ENCODE measurements at places on chromosomes 12 and 14.

DNA sequence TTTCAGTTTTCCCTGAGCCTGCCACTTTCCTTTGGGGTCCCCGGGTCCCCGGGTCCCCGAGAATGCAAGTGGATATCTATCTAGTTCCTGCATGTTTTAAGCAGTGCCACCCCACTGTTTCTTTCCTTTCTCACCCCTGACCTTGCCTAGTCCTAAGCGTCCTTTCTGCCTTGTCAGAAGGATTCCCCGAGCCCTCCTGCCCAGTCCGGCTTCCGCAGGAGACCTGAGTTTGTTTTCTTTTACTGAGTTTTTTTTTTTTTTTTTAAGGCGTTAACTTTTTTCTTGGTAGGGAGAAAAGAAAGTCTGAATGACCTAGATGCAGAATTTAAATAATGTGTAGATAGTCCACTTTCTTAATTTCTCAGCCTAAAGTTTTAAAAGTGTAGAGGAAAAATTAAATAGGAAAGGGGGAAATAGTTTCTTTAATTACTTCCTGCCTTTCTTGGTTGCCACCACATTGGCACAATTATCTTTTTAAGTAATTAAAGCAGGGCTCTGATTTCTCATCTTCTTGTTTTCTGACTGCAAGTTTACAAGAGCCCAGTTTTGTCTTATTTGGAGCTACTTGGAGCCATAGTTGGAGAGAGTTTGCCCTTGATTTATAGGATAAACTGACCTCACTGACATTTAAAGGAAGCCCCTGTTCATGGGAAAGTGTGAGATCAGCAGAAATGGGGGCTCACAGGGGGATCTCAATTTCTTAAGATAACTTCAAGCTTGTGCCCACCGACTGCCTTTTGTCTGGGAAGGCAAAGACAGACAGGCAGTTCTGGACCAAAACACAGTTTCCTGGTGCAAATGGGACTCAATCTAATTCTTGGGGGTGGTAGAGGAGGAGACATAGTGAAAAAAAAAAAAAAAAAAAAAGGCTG, 2.9 kb downstream of the PAX9 start:
- no peak for DNase-seq

- no peak for DNase-seq
Measured at GRCh38 chr14:81637639-81638038, 104.0 kb upstream of the SEL1L start.

DNA sequence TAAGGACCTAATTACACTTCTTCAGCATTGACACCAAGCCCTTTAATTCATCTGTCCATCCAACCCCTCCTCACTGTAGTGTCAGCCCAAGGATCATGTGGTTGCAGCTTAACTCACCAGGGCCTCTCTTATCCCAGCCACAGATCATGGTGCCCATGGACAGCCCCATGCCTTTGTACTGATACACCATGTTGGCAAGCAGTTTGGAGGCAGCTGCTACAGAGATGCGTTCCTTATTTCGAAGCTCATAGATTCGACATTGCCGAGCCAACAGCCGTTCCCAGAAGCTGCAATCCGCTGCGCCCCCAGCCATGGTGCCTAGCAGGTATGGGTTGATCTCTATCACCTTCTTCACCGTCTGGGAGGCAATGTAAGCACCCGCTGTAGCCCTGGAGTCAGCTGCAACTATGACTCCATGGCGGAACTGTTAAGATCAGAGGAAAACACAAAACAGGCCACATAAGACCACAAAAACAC, 1.4 kb downstream of the PSMB5 start:
- DNase-seq, result no peak

- no peak for DNase-seq
Measured at GRCh38 chr12:27785882-27786570, 6.0 kb upstream of the MANSC4 start.

DNA sequence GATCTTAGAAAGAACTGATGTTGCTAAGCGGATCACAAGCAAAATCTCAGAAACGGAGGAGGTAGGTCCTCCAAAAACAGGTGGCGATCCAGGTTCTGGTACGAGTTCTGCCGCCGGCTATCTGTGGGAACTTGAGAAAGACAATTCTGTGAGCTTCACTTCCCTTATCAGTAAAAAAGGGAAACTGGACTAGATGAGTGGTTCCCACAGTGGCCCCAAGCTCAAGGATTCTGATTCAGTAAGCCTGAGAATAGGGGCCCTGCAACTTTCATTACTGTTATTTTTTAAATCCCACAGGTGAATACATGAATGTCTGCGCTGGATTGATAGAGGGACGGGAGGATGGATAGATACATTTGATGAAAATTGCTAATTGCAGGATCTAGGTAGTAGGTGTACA, 160.2 kb downstream of the PPM1H start:
- no peak for DNase-seq

DNA sequence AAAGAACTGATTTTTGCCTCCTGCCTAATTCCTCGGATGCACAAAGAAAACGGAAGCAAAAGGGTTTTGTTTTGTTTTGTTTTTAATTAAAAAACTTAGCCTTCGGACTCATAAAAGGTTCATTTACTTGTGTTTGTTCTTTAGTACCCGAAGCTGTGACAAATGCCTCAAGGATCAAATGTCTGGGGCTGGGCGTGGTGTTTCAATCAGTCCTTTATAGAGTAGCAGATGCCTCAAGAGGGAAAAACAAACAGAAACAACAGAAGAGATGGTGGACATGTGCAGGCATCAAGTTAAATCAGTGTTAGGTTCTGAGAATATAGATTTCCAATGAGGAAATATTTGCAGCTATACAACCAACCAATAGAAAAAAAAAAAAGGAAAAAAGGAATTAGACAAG, 1.6 kb upstream of the WIF1 start:
- DNase-seq, result no peak

GRCh38 chr12:40616383-40616915, 75.8 kb upstream of the CNTN1 start:
- DNase-seq, result no peak

GRCh38 chr12:87796961-87797516, 232.2 kb downstream of the C12orf50 start:
- no peak for DNase-seq

GRCh38 chr14:96143906-96144305, 60.7 kb upstream of the BDKRB2 start:
- no peak for DNase-seq

- DNase-seq, result no peak
Measured at GRCh38 chr14:96588410-96589257, 86.5 kb downstream of the PAPOLA start.

DNA sequence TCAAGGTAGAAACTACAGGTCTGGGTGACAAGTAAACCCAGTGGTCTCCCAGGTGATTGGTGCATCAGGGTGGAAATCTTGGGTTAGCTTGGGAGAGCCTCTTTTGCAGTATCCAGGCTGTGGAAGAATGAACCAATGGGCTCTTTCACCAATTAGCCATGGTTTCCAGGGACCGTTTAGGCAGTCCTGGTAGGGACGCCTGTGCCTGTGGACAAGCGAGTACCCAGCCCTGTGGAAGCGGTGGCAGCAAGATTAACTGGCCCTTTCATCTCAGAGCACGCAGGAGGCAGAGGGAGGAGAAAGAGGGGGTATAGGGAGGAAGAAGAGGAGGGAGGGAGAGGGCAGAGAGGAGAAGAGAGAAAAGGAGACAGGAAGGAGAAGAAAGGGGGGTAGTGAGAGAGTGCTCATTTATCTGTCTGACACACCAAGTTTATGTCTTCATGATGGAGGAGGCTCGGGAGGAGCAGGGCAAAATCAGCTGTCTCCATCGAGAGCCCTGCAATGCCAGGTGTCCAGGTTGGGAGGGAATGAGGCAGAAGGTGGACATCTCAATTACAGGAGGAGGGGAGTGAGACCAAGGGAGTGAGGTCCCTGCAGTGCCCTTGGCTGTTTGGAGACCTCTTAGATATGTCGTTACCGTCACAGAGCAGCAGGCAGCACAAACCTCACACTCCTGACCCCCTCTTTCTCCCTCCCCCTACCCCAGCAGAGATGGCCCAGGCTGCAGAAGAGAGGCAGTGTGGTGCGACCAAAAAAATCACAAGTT, 4.6 kb upstream of the ZDHHC22 start:
- DNase-seq, result no peak

GRCh38 chr14:89418976-89419375, 1.9 kb upstream of the FOXN3 start:
- no peak for DNase-seq

DNA sequence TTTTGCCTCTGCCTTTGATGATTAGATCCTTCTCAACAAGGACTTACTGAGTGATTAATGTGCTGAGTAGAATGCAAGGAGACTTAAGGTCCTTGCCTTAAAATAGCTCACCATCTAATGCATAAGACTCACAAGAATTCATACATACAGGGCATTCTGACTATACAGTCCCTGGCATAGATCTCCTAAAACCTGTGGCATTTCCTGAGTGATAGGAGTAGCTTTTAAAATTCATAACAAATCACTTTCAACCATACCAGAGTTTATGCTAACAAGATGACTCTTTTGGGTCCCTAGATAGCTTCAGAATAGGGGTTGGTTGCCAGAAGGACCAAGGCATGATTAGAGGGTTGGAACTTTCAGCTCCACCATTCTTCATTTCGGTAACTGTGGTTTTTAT, 48.8 kb downstream of the STXBP6 start:
- DNase-seq, result no peak

GRCh38 chr12:72444125-72444524, 172.0 kb downstream of the TRHDE start:
- DNase-seq, result no peak

- DNase-seq, result no peak
Measured at GRCh38 chr14:23465261-23465660, 4.2 kb upstream of the NGDN start.

GRCh38 chr14:81449114-81449513, 49.0 kb upstream of the STON2 start:
- DNase-seq, result no peak

DNA sequence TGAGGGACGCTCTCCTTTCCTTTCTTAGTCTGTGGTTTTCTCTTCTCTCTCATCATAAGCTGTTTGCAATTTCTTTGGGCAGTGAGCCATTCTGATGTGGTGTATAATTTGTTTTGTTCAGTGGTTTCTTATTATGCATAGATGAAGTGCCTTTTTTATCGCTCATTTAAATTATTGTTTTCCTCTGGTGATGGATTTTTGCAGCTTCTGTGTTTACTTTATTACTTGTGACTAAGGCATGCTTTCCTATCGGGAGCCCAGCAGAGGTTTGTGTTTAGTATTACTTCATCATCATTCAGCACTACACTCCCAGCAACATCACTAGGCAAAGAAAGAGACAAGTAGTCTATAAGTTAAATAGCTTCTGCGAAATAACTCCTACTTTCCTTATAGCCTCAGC, 586.6 kb upstream of the NOVA1 start:
- no peak for DNase-seq

- DNase-seq, result no peak
Measured at GRCh38 chr12:12551115-12551514, 11.5 kb downstream of the DUSP16 start.

DNA sequence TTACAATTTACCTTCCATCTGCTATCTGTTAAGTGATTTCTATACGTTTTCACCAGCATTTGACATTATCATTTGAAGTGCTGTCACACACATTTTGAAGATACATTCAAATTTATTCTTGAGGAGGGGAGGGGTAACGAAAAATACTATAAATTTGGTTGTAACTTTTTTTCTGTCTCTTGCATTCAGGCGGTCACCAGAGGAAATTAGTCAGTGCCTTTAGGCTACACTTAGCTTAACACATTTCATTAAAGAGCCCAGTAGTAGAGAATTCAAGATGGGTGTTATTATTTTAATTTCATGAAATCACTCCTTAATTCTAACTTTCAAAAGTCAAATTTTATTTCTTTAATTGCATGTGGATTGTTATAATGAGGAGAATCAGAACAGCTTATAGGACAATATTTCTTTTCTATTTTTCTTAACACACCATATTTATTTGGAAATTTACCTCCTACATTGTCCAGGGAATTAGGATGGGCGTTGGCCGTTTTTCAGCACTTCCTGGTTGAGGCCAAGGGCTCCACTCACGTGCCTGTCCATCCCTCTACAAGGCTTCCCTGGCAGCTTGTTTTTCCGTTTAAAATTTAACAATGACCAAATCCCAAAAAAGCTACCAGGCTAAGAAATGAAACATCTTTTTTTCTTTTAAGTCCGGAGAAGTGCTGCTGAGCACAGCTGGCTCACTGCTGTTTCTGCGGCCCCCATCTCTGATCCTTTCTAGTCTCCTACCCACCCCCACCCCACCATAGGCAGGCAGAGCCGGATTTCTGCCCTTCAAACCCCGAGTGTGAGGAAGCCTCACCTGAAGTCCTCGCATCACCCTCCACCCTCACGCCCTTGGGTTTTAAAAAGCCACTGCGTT, 1.1 kb upstream of the FAR2 start:
- no peak for DNase-seq

DNA sequence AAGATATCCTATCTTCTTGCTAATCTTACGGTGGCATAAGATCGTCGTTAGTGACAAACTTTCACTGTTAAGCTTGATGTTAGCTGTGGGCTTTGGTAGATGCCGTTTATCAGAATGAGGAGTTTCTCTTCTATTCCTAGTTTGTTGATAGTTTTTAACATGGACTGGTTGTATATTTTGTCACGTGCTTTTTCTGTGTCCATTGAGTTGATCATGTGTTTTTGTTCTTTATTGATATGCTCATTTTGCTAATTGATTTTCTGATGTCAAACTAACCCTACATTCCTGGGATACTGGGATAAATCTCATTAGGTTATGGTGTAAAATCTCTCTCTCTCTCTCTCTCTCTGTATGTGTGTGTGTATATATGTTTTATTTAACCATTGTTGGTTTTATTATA, 545.1 kb downstream of the AACS start:
- DNase-seq, result no peak

GRCh38 chr12:68962877-68963855, 30.2 kb upstream of the CPM start:
- DNase-seq, result no peak

DNA sequence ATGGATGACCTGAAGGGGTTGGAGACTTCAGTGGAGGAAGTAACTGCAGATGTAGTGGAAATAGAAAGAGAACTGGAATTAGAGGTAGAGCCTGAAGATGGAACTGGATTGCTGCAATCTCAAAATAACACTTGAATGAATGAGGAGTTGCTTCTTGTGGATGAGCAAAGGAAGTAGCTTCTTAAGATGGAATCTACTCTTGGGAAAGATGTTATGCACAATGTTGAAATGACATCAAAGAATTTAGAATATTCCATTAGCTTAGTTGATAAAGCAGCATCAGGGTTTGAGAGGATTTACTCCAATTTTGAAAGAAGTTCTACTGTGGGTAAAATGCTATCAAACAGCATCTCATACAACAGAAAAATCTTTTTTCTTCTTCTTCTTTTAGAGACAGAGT, 186.4 kb upstream of the PRKD1 start:
- no peak for DNase-seq

GRCh38 chr14:78259831-78260230, 89.7 kb downstream of the NRXN3 start:
- DNase-seq, result no peak

GRCh38 chr14:44898551-44898950, 63.2 kb downstream of the KLHL28 start:
- DNase-seq, result no peak

- no peak for DNase-seq
Measured at GRCh38 chr14:80554139-80554538, 342.8 kb upstream of the DIO2 start.

DNA sequence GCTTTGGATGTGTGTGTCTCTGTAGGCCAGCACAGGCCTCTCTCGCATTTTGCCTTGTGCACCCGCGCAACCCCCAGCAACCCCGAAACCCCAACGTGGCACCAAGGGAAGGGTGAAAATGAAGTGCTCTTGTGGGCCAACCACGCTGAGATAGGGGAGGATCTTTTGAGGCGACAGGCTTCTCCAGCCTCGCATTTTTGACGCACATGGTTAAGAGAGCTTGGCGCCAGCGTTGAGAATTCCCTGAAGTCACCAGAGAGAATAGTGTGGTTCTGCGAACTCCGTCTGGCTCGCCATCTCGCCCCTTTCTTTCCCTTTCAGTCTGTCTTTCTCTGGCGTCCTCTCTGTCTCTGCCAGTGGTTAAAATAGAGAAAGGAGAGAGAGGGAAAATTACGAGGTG, 1.9 kb upstream of the TBX3 start:
- no peak for DNase-seq

All from activated gamma-delta T cell treated with anti-CD3 and anti-CD28 coated beads, Interleukin-2, amount 50 U/mL, for 16 hours (primary cell).